ENCODE measurements at places on chromosomes 1 and 21. TPM values are rescaled to one million over a fixed set of nuclear protein-coding genes. Genes with fewer than 3 reads are reported as not detected.

ATP1A4 gene
- total RNA-seq: 0.26 TPM

ZSCAN20 gene
- total RNA-seq: 2.0 TPM

GRCh38 chr1:70966018-70966638, 81.5 kb downstream of the PTGER3 start:
- DNase-seq: no peak

DNA sequence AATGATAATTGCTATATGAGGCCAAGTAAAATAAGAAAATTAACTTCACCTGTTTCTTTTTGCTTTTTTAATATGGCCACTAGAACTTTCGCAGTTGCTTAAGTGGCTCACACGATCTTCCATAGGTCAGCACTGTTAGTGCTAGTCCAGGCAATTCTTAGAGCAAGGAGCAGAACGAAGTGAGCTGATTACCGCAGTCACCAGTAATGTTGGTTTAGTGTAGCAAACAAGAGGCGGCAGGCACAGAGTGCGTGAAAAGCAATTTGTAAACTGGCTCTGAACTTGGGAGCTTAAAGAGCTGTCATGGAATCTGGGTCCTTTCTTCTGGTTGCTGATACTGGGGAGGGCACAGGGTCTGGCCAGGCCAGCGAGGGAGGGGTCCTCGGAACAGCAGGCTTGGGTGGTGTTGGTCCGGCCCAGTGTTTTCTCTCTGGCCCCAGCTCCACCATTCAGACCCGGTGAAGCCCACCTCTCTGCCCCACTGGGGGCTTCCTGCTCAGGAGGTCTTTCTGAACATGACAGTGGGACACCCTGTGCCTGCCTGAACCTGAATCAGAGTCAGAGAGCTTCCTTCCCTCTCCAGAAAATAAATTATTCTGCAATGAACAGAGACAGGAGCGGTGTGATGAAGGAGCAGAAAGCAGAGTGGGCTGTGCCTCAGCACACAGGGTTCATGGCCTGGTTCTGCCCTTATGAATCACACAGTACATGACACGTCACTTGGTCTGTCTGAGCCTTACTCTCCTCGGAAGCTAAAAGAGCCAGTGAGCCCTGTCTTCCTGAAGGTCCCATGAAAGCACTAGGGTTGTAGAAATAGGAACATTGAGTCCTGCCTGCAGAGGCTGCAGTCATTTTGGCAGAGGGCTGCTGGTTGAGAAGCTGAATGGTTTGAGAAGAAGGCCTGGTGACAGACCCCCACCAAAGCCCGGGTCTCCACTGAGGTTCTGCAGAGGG, 11.9 kb downstream of the ETS2 start:
- DNase-seq: no peak

- peak; percentile 13 for DNase-seq
These were observed 6.4 kb upstream of the EDN2 start for GRCh38 chr1:41490911-41491310.

DNA sequence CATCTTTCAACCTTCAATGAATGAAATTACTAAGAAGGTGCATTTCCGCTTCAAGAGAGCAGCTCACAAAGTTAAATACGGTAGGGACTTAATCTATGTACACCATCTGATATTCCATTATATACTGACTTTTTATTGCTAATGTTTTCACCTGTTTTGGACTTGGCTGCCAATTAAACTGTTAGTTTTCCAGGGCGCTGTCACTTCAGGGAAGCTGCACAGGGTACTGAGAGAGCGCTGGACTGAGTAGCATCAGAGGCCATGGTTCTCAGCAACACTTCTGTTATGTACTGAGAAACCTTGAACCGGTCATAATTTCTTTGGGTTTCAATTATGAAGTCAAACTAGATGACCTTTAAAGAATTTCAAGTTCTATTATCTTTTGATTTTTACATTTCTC, 8.2 kb downstream of the SSX2IP start:
- no peak for DNase-seq

- no peak for DNase-seq
These were observed 197.7 kb upstream of the DUSP10 start for GRCh38 chr1:221939607-221940006.

GRCh38 chr1:245587435-245588115, 432.8 kb downstream of the KIF26B start:
- no peak for DNase-seq

DNA sequence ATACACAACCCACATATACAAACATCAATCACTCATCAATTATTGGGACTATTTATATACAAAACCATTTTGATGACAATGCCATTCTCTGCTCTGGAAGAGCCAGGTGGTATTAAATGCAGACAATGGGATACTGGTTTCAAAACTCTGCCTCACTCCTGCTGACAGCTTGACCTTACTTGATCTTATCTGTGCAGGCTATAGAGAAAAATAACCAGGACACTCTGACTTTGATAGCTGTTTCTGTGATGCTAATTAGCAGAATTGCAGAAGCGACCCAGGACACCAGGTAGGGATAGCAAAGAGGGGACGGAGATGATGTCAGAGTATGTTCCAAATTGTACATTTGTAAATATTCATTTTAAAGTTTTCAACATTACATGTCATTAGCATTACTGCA, 89.5 kb downstream of the OLFM3 start:
- DNase-seq: no peak

DNA sequence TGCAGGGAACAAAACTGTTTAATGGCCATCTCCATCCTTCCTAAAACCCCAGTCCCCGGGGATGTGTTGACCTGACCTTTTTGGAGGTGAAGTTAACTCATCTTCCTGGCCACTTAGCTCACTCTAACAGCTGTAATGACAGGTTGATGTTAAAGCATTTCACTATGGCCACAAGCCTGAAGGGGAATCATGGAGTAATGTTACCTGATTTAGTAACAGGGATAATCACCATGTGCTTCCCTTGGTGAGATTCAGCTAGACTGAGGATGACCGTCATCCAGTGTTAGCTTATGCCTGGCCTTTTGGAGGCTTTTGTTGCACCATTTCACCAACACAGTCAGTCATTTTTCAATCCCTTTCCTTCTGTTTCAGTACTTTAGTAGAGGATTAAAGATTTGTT, 64.3 kb upstream of the RAVER2 start:
- no peak for DNase-seq

DNA sequence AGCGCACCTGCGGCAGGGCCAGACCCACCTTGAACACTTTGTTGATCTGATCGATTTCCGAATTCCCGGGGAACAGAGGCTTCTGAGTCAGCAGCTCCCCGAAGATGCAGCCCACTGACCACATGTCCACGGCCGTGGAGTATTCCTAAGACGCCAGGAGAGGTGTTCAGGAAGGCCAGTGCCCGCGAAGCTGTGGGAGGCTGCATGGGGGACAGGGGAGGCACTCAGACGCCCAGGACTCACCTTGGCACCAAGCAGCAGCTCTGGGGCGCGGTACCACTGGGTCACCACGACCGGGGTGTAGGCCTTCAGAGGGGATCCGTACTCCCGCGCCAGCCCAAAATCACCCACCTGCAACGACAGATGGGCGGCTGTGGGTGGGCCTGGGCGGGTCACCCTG, 11.2 kb upstream of the SLC35E2B start:
- DNase-seq: peak; percentile 14

GRCh38 chr1:54950006-54950368, 30.4 kb upstream of the TMEM61 start:
- DNase-seq: no peak

- no peak for DNase-seq
These were observed 33.9 kb upstream of the IPO9 start for GRCh38 chr1:201795066-201795465.

- DNase-seq: no peak
These were observed 19.8 kb downstream of the PRPF38A start for GRCh38 chr1:52424231-52424636.

- peak; percentile 34 for DNase-seq
These were observed 202.5 kb upstream of the RAB4A start for GRCh38 chr1:229068270-229068987.

- no peak for DNase-seq
These were observed 55.9 kb downstream of the SLC35F3 start for GRCh38 chr1:233960386-233960785.

DNA sequence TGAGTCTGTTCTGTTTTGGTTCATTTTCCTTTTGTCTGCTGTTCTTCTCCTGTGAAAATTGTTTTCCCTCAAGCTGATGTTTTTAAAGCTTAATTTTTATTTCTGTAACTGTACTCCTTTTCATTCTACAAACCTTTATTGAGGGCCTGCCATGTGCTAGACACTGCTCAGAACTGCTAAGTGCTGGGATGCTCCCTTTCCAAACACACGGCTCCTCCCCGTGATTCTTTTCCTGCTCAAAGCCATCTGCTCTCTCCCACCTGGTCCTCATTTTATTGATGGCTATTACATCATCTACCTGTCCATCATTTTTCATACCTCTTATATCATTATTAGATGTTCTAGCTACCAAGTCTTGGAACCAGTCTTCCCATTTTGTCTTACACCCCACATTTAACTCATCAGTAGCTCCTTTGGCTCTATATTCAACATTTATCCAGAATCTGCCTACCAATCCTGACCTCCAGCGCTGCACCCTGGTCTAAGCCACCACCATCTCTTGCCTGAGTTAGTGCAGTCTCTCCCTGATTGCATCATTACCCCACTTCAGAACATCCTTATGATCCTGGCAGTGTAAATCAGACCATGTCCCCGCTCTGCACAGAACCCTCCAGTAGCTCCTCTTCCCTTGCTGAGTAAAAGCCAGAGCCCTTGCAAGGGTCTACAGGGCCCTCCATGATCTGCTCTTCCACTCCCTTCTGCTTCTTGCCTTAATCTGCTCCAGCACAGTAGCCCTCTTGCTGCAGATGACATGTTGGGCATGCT, 118.1 kb downstream of the CACNA1E start:
- DNase-seq: no peak

- DNase-seq: no peak
These were observed 20.9 kb downstream of the GNAI3 start for GRCh38 chr1:109569323-109569722.

- no peak for DNase-seq
These were observed 77.4 kb downstream of the DMRTB1 start for GRCh38 chr1:53536606-53537005.

DNA sequence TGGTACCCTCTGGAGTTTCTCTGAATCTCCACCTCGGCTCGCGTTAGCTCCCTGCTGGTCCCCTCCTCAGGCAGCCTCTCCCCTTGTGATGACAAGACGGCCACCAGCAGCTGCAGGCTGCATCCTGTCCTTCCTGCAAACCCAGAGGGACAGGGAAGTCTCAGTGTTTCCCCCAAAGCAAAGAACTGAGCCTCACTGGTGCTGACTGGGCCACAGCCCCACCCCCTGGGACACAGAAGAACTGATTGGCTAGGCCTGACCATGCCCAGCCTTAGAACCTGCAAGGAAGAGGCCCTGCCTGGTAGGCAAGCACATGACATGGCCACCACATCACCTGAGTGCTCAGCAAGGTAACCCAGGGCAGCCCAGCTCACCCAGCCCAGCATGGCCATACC, 34.6 kb downstream of the TMEM51 start:
- DNase-seq: no peak

All from psoas muscle (tissue), 8 donors.